Astrocyte of the spinal cord (primary cell): ENCODE measurements at places on chromosomes 16 and 17.
A peak's percentile ranks its signal among the peaks of the same experiment; 100 is the strongest.

DNA sequence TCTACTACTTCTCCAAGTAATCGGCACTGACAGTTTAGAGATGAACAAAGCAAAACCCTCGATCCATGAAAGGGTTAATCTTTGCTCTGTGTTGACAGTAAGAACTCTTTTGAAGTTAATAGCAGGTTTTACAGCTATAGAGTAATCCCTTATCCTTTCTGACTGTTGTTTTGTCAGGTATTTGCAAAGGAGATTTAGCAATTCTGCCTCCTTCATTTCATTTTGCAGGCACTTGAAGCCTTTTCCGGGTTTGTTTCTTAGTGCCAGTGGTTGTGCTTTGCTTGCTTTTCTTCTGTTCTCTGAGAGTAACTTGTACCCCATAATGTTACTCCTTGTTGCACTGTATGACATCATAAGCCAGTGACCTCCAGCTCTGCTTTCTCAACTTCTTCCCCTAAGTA is 64.5 kb downstream of the TANGO6 start:
- DNase-seq = no peak

- no peak for DNase-seq
These were observed 804.4 kb upstream of the RBFOX1 start for GRCh38 chr16:6528217-6528616.

DNA sequence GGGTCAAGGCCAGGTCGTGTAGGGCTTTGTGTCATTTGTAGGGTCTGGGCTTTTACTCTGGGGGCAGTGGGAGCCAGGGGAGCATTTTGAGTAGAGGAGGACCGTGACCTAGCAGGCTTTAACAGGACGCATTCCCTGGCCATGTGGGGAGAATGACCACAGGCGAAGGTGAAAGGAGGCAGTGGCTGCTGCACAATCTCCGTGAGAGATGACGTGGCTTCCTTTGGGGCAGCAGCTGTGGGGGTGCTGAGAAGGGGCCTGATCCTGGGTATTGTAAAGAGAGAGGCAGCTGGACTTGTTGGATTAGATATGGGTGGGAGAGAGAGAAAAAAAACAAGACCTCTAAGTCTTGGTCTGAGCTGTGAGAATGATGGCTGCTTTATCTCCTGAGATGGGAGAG is 46.0 kb downstream of the KATNIP start:
- no peak for DNase-seq

DNA sequence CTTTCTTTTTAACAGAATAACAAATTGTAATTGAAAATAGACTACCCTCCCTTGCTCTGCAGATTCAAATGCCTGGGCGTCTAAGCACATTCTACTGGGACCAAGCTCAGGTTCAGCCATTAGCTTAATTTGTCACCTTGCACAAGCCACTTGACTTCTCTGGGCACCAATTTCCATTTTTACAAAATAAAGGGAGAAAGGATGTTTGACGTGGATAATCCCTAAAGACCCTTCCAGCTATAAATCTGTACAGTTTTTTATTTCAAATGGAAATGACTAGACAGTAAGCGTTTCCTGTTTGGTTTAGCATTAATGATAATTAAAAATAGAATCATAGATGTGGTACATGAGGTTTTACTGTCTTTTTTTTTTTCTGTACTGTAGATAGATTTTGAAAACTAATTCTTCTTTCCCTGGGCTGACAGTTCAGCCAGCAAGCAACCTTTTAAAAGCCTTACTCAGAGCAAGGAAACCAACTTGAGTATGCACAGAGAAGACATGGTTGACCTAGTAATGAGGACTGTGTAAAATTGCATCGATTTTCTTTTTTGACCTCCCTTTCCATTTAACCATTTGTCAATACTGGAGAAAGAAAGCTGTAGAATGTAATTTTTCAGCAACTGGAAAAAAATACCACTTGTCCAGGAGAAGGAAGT is 1329.5 kb upstream of the CDH8 start:
- DNase-seq = no peak

- no peak for DNase-seq
These were observed 61.2 kb downstream of the TMEM186 start for GRCh38 chr16:8736123-8736668.

DNA sequence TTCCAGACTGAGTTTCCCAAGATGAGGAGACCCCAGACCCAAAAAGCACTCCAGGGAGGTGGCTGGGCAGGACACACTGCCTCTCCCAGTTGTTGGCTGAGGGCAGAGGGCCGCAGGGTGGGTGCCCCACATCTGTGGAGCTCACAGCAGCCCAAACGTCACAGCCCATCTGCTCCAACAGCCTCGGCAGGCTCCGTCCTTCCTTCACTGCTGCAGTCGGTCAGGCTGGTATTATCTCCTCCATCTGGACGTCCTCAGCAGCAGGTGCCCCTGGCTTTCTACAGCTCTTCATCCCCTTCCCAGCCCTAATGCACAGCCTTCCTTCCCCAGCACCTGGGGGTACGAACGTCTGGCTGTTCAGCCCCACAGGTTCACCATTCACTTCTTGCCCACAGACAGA is 55.2 kb downstream of the PRMT7 start:
- DNase-seq = no peak

GRCh38 chr17:61196302-61196704 is 203.3 kb upstream of the TBX2 start:
- DNase-seq = no peak

- DNase-seq = no peak
These were observed 9.2 kb downstream of the HERPUD1 start for GRCh38 chr16:56941092-56941491.

- DNase-seq = no peak
These were observed 53.7 kb downstream of the PLD6 start for GRCh38 chr17:17152385-17152784.

DNA sequence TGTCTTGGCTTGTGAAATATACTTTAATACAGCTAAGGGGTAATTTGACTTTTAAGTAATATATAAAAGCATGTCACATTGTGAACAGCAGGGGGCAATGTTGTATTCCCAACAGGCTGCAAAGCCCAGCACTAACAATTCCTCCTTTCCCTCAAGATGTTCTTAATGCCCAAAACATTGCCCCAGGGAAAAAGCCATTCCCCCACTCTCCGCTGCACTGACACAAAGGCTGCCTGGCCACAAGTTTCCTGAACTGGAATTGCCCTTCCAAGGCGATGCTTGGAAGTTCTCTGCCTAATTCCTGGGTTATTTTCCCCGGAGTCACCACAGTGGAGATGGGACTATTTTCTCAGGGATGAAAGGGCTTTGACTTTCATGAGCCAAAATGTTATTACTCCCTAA is 27.2 kb downstream of the CLEC16A start:
- peak; percentile 89 for DNase-seq

DNA sequence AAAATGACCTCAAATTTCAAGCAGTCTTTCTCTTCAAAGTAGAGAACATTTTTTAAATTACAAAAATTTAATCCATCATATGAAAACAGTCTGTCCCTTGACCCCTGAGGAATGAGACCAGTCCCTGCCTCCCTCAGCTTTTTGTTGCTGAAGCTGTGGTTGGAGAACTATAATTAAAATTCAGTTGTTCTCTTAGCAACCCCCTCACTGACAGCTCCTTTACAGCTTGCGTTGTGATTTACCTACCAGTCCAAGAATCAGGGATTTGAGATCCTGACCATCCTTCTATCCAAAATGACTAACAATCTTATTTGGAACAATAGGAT is 29.8 kb downstream of the LYRM1 start:
- no peak for DNase-seq

DNA sequence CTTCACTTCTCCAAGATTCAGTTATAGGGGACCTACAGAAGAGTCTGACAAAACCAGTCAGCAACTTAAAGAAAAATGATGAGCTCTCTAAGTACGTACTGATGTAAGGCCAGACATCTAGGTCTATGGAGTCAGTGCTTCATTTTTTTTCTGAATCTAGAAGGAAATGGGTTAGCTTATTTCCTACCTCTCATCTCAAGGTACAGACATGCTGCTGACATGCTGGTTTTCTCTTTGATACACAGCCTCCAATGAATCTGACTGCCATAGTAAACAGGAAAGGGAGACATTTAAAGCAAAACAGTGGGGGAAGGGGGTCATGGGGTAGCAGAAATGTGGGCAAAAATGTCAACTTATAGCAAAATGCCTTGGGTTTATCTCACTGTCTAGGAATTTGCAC is 16.4 kb downstream of the CDR2 start:
- no peak for DNase-seq

DNA sequence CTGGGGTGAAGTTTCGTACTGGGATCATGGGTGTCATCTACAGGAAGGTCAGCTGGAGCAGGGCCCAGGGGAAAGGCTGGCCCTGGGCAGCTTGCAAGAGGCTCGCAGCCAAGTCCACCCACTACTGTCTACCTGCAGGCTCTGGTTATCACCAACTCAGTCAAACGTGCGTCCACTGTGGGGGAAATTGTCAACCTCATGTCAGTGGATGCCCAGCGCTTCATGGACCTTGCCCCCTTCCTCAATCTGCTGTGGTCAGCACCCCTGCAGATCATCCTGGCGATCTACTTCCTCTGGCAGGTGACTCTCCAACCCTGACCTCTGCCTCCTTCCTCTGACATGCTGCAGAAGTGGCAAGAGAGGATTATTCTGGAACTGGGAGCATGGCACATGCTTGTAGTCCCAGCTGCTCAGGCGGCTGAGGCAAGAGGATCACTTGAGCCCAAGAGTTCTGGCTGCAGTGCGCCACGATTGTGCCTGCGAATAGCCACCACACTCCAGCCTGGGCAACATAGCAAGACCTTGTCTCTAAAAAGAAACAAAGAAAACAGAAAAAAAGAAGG is 29.2 kb downstream of the ABCC3 start:
- no peak for DNase-seq

DNA sequence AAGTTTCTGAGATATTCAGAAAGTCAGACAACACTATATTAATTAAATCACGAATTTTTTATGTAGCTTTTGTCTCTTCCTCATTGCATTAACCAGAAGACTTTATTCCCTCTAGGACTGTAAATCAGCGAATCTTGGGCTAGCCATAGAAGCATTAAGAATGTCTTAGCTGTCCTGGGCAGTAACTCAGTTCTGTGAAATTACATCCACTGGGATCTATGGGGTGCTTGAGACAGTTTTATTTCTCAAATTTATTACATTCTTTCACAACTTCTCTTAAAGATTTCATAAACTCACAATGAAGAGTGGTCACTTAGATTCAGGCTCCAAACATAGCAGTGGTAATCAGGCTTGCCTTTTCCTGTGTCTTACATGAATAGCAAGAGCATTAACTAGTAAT is 1153.4 kb downstream of the CDH8 start:
- no peak for DNase-seq

- no peak for DNase-seq
These were observed 4.0 kb upstream of the SMTNL2 start for GRCh38 chr17:4580291-4580690.

DNA sequence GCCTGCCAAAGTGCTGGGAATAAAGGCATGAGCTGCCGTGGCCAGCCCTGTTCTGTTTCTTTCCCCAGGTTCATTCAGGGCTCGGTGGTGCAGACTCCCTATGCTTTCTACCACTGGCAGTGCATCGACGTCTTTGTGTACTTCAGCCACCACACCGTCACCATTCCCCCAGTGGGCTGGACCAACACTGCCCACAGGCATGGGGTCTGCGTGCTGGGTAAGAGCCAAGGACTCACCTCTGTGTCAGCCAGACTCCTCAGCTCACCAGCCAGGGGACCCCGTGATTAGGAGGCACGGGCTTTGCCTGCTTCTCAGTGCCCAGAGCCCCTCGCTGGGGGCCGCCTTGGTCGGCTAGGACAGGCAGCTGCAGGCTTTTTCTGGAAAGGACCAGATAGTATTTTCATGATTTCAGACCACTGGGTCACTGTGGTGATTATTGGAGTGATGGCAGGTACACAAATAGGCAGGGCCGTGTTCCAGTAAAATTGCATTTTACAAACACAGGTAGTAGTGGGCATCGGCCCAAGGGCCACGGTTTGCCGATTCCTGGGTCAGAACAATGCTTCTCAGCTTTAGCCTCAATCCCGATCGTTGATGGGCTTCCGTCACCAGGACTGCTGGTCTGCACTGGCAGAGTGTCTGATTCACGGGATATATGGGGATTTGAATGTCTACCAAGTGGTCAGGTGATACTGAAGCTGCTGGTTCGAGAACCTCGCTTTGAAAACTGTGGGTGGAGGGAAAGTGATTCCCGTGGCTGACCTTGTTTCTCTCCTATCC is 5.0 kb downstream of the ENGASE start:
- no peak for DNase-seq

GRCh38 chr16:74297145-74297665 is 591 bp downstream of the PSMD7 start:
- DNase-seq = peak; percentile 12

- no peak for DNase-seq
These were observed 369.0 kb upstream of the EEF2KMT start for GRCh38 chr16:5466551-5466950.

GRCh38 chr17:30696234-30696633 is 128.3 kb downstream of the CRLF3 start:
- DNase-seq = no peak

DNA sequence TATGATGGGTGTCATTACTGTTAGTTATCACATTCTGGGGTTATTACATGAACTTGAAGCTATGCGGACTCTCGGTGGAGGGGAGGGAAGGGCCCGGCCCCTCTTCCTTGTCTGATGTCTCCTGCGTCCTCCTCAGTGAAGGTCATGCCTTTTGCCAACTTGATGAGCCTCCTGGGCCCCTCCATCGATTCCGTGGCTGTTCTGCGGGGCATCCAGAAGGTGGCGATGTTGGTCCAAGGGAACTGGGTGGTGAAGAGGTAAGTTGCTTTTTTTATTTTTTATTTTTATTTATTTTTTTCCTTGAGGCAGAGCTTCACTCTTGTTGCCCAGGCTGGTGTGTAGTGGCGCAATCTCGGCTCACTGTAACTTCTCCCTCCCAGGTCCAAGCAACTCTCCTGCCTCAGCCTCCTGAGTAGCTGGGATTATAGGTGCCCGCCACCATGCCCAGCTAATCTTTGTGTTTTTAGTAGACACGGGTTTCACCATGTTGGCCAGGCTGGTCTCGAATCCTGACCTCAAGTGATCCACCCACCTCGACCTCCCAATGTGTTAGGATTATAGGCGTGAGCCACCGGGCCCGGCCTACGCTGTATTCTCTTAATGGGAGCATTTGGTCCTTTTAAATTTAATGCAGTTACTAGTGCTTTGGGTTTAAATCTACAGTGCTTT is 21.6 kb downstream of the POLR3E start:
- DNase-seq = no peak
